Stimulated activated naive B cell treated with anti-CD40 and anti-IgM and Interleukin-4, amounts not matched to agents 10 μg/mL and 1 μg/mL and 100 μg/mL, for 72 hours (primary cell): ENCODE measurements at places on chromosomes 6 and 20.
A peak's percentile ranks its signal among the peaks of the same experiment; 100 is the strongest.

DNA sequence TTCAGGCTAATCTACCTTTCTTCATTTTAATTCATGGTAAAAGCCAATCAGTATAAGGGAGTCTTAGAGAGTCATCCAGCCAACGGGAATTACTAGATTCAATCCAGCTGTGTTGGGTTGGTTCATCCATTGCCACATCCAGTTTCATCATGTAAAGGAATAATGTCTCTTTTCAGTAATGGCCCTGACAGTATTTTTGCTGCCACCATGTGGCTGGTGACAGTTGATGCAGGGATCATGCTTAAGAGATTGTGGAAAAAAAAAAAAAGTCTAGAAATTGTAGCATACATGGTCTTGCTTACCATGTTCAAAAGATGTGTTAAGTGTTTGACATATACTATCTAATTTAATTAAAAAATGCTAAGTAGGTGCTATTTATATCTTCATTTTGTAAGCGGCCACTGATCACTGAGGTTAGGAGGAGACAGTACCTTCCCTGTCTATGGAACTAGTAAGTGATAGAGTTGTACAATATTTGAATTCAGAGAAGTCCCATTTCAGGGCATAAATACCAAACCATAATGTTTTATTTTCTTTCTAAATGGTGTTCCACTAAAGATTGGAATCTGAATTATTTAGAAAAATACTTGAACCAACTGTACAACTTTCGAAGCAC is 135.9 kb downstream of the KHDRBS2 start:
- peak; percentile 5 for DNase-seq

GRCh38 chr6:168101590-168102314 is 22.7 kb upstream of the FRMD1 start:
- no peak for DNase-seq

- DNase-seq = no peak
These were observed 39.5 kb downstream of the SLC24A3 start for GRCh38 chr20:19251958-19252357.

DNA sequence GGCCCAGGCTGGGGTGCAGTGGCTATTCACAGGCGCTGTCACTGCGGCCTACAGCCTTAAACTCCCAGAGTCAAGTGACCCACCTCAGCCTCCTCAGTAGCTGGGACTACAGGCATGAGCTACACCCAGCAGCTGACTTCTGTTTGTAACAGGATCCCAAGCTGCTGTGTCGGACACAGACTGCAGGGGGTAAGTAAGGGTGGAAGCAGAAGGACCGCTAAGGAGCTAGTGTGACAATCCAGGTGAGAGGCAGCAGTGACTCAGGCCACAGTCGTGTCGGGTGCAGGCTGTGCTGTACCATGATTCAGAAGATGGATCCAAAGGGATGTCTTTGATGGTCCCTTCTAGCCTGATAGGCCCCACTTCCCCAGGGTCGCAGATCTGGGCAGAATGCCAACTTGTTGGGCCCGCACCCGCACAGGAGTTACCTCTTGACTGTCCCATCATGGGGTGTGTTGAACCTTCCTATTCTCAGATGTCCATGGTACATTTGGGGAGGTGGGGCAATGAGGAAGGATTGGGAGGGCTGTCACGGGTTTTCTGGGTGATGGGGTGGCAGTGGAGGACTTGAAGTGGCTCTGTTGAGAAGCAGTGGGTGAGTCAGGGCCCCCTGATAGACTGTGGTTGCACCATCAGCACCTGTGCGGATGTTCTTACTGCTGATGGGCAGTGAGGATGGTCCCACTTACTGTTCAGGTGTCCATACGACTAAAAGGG is 25.3 kb downstream of the AAR2 start:
- no peak for DNase-seq

DNA sequence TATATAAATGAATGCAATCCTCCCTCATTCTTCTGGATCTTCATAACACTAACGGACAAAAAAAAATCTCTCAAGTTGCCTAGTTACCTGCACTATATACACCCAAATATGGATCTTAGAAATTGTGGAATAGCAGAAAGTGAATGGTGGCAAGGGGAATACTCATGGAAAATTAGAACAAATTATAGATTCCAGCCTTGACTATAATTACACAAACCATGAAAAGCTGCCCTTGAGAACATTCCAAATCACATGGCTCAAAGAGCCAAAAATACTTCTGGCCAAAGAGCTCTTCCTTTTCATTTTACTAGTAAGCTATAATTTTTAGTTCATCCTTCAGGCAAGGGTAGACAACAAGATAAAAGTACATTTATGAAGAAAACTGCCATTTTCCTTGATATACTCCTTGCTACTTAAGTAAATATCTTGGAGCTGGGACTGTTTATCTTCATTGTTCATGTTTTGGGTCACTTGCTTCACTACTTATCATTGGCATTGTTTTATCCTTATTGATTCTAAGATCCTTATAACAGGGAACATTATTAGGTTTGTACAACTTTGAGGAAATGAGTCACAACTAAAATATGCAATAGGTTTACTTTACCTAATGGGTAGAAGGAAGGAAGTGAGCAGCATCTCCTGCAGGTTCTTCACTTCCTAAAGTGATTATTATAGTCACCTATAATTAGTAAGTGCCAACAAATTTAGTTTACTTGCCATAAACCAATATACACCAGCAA is 6.4 kb upstream of the MTRES1 start:
- DNase-seq = no peak

DNA sequence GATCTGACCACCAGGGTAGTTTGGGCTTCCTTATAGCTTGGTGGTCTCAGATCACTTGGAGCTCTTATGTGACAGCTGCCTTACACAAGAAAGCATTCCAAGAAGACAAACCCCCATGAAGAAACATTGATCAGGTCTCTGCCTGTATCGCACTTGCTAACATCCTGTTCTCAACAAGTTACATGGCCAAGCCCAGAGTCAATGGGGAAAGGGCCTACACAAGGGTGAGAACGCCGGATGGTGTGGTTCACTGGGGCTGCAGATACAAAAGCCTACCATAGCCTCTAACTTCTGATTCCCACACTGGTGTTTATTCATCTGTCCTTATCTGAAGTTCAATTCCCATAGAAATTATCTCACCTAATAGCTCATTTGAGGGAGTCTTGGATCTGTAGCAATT is 235.5 kb downstream of the SYNDIG1 start:
- no peak for DNase-seq

DNA sequence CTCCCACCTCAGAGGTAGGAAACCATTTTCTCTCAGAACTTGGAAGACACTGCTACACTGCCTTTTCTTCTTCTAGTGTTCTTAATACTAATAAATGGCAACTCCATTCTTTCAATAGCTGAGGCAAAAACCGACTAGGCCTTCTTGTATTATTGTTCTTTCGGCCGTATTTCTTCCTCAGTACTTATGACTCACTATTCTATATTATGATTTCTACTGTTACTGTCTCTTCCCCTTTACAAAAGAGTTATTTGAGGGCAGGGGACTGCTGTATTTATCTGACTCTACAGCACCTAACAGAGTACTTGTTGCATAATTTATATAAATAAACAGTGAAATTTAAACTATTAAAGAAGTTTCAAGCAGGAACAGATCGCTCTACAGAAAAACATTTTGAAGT is 3.1 kb downstream of the DNAAF9 start:
- no peak for DNase-seq

DNA sequence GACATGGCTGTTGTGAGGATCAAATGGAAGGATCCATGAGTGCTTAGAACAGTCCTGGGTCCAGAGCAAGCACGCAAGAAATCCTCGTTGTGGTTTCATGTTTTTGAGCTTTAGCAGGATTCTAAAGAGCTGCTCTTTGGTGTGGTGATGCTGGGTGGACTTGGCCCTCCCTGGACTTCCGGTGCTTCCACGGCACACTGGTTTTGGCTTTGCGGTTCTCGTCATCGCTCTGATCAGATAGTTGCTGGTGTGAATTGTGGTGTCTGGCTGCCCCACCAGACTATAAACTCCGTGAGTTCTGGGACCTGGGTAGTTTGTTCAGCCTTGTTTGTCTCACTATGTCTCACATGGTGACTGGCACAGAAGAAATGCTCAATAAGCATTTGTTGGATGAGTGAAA is 3.3 kb downstream of the HNF4A start:
- DNase-seq = no peak

DNA sequence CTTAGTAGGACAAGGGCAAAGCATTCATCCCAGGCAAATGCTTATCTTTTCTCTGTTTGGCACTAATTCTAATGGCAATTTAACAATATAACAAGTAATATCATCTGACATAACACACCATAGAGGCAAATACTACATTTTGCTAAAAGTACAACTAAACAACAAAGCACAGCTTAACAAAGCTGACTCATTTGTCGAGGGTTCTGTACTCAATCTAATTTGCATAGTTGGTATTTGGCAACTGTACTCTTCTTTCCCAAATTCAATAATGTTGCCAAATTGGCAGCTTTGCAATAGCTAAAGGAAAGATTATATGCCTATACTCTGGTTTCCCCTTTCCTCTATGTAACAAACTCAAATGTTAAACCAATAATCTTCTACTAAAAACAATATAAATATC is 461.0 kb downstream of the PKHD1 start:
- DNase-seq = no peak

DNA sequence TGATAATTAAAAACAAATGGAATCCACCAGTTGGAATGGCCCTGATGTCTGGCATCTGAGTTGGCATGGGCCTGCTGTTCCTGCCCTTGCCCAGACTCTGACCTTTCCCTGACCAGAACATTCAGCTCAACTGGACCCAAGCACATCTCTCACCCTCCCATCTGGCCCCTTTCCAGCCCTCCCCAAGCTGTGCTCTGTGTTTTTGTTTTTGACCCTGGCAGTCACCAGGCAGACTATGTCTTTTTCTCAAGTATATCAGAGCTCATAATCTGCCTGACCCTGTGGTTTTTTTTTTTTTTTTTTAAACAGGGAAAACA is 117.6 kb downstream of the TRDN start:
- DNase-seq = no peak

DNA sequence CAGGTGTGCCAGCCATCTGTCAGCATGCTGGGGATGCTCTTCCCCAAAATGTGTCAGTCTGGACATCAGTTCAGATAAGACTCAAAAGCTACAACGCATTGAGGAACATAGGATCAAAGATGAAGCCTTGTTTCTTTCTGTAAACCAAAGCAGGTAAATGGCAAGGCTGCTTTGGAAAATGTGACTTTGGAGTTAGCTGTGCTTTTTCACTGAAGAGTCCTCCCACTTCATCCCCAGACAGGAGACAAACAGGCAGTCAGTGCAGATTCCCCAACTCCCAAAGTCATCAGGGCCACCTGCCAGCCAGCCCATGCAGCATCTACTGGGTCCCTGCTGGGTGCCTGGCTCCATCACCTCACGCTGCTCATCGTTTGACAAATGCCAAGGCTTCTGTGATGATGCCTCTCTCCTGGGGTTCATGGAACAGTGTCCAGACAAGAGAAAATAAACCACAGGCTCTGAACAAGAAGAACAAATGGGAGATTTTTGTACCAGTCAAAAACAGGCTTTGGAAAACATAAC is 205.0 kb upstream of the BTBD3 start:
- no peak for DNase-seq

DNA sequence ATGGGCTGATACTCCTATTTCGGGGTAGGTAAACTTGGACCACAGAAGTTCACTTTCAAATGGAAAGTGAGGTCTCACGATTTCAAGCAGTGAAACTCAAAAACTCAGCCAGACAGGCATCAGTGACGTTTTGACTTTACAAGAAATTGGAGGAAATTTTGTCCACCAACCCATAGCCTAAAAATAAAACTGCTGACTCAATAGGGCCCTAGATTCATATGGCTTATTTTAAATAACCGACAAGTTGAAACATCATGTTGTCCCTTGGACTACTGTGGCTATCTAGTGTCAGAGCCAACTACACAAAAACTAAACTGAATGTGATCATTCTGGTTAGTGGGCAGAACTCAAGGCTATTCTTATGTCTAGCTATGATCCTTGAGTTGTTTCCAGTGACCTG is 486.3 kb downstream of the GRIK2 start:
- DNase-seq = no peak

GRCh38 chr6:148085631-148086331 is 256.9 kb upstream of the SASH1 start:
- DNase-seq = no peak

DNA sequence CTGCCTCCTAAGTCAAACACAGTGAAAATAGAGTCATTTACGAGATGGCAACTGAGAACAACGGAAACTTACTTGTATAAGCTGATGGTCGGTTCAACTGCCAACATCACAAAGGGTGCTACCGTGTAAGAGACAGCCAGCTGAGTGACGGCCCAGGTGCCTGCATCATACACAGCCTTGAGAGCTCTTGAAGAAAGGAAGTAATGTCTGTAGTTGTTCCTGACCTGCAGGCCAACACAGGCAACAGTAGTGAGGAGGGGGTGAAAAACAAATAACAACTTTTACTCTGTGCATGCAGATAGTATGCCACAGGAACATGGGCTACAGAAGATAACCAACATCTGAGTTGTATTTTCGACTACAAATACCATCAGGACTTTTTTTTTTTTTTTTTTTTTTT is 102.7 kb downstream of the MBOAT1 start:
- DNase-seq = no peak

DNA sequence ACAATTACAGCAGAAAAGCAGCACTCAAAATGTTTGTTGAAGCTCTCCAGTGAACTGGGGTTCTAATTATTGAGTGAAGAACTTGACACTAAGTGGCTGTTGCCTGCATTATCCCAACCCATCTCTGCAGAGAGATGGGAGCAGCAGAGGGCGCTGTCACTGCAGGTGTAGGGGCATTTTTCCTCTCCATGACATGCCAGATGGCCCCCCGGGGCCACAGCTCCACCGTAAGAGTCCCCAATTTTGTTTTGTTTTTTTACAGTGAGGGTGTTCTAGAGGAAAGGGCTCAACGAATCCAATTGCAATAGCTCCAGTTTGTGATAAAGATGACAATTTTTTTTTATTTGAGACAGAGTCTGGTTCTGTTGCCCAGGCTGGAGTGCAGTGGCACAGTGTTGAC is 1.9 kb upstream of the FUCA2 start:
- no peak for DNase-seq

DNA sequence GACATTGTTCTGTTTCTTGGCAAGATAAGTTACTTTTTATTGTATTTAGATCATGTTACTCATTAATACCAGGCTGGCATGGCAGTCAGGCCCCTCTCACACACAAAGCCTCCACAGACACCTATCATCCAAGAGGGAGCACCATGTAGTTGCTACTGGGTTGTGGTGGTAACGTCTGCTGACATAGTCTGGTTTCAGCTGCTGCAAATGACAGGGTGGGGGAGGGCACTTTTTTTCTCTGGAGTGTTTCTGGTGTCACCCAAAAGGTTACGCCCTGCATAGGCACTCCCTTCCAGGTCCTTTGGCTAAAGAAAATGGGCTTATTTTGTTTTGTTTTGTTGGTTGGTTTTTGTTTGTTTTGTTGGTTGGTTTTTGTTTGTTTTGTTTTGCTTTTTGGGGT is 236.4 kb upstream of the RIMS1 start:
- no peak for DNase-seq

DNA sequence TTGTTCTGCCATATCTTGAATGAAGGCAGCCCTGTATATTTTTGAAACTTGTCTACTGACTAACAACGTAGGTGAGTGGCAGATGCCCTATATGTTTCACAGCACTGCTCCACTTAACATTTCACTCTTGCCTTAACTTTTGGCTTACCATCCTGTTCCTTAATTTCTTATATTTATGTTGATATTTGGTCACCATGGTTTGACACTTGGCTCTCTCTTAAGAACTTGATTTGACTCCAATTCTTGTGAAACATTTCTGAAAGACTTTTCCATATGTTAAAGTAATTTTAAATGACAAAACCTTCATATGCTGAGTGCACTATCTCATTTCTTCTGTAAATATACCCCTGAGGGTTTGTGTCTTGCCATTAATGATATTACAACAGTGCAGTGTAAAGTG is 434.3 kb upstream of the IMPG1 start:
- no peak for DNase-seq

- no peak for DNase-seq
These were observed 587 bp upstream of the BTN3A1 start for GRCh38 chr6:26401389-26401986.

GRCh38 chr20:51054233-51054632 is 31.3 kb upstream of the KCNG1 start:
- no peak for DNase-seq
